ENCODE measurements at places on chromosomes 16 and 17.

DNA sequence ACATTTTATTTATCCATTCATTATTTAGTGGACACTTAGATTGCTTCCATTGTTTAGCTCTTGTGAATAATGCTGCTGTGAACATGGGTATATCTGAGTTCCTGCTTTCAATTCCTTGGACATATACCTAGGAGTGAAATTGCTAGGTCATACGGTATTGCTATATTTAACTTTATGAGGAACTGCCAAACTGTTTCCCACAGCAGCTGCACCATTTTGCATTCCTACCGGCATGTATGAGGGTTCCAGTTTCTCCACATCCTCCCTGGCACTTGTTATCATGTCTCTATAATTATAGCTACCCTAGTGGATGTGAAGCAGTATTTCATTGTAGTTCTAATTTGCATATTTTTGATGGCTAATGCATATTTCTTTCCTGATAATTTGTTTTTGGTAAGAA lies 23.7 kb upstream of the DRG2 start:
- no peak for DNase-seq

DNA sequence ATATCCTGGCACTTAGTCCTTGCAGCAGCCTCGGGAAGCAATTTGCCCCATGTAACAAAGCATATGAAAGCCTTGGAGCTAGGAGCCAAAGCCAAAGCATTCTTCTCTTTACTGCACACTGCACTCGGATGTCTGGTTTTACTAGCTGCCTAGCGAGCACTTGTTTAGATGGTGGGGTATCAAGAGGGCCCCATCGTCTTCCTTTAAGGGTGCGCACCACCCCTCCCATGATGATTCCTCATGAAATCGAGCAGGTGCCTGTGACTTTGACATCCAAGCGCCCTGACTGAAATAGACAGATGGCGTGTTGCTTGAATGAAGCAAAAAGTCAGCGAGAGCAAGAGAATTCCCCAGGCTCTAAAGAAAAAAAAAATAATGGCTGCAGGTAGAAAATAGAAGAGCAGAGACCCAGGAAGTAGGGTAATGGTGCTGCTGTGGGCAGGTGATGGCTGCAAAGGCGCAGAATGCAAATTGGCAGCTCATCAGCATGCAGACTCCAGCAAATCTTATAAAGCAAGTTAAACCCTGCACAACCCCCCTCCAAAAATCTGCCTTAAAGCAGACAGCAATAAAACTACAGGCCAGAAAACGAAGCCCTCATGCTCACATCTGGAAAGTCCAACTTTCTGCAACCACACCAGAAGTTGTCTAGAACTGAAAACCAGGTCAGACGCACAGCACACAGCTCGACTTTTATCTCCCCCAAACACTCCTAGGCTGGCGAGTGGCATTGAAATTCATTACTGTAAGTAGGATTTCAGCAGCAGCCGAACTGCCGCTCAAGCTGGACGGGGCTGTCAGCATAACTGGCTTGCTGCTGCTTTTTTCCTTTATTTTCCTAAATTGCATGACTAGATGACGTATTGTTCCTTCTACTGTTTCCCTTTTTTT lies 384.3 kb downstream of the RBFOX1 start:
- DNase-seq: no peak

- DNase-seq: no peak
Observed at GRCh38 chr17:83062011-83062817, 17.2 kb upstream of the METRNL start.

DNA sequence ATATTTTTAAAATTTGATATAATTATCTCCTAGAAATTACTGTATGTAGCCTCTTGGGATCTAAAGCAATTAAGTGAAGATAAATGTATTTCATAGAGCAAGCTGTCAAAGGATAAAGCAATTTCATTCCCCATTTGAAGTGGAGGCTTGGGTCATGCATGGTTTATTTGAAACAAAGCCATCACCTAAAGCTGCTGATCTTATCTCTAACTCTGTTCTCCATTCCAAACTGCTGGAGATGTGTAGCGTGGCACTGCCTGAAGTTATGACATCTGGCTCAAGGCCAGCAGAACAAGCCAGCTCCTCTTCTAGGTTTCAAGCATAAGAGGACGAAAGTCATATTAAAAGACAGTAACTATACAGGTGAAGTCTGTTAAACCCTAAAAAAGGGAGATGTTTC lies 83.9 kb downstream of the HIC1 start:
- no peak for DNase-seq

DNA sequence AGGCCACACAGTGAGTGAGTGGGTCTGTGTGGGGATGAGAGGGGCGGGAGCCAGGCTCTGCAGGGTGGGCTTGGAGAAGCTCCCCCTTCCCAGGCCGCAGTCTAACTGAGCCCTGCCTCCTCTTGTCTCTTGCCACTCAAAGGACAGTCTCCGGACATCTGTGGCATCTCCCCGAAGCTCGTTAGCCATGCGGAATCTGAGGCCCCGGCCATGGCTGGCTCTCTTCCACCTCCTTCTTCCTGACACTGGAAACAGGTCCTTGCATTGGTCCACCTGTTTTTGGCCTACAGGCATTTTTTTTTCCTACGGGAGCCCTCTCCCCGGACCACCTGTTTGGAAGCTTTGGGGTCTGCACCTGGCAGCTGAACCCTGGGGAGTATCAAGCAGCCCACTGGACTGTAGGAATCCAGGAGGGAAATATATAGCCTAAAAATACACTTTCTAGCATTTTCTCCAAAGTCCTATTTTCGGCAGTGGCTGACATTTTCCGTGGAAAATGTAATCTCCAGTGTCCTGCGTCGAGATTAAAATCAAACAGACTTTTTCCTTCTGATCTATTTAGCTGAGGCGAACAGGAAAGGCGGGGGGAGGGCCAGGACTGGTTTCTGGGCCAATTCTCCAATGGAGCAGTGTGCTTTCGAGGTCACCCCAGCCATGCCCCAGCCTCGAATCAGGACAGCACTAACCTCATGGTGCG lies 9.1 kb downstream of the ATP2A3 start:
- DNase-seq: no peak

DNA sequence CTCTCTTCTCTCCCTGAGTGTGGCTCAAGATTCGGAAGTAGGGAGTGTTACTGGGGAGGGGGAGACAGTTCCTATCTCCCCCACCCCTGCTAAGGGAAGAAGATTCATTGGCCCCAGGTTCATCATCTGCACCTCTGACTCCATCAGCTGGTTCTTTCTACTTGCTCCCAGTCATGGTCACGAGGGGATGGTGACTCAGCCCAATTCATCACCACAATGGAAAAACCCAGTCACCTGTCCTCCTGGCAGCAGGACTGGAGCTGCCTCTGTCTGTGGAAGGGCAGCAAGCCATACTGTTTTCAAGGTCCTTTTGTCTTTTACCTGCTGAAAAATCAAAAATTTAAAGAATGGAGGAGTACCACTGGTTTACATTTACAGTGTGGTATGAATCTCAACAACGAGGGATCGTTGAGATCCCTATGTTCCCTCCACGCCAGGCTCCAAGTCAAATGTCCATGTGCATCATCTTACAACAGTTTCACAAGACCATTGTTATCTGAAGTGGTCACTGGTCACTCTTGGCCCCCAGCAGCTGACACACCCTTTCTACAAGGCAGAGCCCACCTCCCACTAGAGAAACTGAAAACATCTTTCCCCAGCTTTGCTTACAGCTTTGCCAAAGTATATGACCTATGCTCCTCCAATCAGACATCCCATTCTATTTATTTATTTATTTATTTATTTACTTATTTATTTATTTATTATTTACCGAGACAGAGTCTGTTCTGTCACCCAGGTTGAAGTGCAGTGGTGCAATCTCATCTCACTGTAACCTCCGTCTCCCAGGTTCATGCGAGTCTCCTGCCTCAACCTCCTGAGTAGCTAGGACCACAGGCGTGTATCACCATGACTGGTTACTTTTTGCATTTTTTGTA lies 40.4 kb upstream of the NDRG4 start:
- DNase-seq: no peak

GRCh38 chr17:34252095-34252443 lies 3.0 kb upstream of the CCL2 start:
- DNase-seq: no peak

DNA sequence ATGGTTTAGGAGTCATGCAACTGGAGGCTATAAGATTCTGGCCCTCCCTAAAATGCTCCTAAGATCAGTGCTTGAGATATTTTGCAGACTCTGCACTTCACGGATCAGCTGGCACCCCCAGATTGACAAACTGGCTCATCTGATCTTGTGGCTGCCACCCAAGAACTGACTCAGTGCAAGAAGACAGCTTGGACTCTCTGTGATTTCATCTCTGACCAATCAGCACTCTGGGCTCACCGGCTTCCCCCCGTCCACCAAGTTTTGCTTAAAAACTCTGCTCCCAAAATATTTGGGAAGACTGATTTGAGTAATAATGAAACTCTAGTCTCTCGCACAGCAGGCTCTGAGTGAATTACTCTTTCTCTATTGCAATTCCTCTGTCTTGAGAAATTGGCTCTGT lies 26.3 kb upstream of the CCL2 start:
- DNase-seq: no peak

- no peak for DNase-seq
Observed at GRCh38 chr16:1070084-1070863, 2.3 kb upstream of the SSTR5 start.

GRCh38 chr16:27706866-27707685 lies 157.1 kb downstream of the KATNIP start:
- DNase-seq: no peak

- no peak for DNase-seq
Observed at GRCh38 chr16:85835956-85836705, 36.6 kb downstream of the COX4I1 start.

- DNase-seq: no peak
Observed at GRCh38 chr17:79925242-79925957, 86.2 kb upstream of the CBX4 start.

DNA sequence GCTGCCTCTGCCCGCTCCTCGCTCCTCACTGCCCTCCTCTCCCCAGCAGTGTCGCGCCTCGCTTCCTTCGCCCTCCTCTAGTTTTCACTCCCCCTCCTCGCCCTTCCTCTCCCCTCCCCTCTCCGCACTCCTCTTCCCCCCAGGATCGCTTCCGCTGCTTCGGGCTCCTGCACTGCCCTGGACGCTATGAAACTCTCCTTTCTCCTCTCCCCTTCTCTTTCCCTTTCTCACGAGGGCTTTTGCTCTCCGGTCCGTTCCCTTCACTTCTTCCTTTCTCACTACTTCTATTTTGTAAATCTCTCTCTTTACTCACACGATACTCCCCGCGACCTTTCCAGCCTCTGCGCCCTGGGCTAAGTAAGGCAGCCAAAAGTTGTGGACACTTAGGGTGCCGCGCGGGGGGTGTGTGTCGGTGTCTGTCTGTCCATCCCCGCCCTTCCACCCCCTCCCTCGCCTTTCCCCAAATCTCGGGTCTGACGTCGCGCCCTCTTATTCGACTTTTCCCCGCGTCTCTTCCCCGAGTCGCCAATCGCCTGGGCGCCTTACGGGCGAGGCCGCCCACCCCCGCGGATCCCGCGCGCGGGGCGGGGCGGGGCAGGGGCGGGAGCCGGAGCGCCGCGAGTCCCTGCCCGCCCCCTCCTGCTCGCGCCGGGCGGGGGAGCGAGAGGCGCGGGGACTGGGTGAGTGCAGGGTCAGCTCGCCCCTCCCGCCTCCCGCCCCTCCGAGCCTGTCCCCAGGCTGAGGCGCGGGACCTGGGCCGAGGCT lies at the start of gene IRX3:
TSS of gene IRX3 (minus strand) at position 422 of the 765 bp plus-strand sequence. CDS start 737 bp downstream, outside the sequence.
- no peak for DNase-seq

- no peak for DNase-seq
Observed at GRCh38 chr17:29625037-29625750, 2.5 kb upstream of the CORO6 start.

DNA sequence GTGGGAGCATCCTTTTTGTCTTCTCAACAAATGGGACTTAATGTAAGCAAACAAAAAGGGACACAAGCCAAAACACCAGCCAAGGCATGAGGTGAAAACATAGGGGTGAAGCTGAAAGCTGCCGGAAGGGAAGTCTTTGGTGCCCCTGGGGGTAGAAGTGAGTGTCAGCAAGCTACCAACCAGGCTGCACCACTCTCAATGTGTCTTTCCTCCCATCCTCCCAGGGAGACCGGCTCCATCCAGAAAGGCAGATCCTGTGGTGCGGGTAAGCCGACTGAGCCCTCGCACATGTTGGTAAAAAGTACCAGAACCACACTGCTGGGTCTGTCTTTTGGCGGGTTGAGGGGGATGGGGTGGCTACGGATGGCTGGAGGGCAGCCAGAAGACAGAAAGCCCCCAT lies 52.0 kb upstream of the SREBF1 start:
- no peak for DNase-seq

GRCh38 chr16:30976486-30976885 lies 8.5 kb upstream of the HSD3B7 start:
- no peak for DNase-seq

- no peak for DNase-seq
Observed at GRCh38 chr17:68624381-68624780, 23.2 kb upstream of the FAM20A start.

- no peak for DNase-seq
Observed at GRCh38 chr16:61730997-61731396, 305.2 kb downstream of the CDH8 start.

DNA sequence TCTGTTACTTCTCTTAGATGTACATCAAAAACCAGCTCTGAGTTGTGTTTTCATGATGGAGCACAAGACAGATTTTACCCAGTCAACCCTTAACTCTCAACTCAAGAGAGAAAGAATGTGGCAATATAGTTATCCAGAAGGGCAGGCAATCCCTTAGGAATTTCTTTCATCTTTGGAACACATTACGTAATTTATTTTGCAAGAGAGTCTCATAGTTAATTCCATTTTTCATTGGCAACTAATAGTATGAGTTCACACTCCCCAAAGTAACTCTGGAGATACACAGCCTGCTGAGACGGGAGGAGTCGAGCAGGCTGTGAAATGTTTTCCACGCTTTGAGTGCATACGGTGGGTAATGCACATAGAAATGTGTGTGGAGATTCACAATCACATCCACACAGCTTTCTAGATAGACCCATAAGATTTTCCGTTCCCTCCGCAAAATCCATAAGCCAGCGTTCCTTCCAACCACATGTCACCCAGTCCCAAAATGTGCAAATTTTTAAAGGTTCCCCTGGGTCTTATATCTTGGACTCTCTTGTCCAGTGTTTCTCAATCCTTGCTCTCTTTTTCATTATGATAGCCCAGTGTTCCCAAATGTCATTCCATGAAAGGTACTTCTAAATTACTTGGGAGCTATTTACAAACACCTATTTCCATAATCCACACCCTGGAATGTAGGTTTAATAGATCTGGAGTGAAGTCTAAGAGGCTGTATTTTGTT lies 8.4 kb upstream of the CDRT4 start:
- DNase-seq: no peak

DNA sequence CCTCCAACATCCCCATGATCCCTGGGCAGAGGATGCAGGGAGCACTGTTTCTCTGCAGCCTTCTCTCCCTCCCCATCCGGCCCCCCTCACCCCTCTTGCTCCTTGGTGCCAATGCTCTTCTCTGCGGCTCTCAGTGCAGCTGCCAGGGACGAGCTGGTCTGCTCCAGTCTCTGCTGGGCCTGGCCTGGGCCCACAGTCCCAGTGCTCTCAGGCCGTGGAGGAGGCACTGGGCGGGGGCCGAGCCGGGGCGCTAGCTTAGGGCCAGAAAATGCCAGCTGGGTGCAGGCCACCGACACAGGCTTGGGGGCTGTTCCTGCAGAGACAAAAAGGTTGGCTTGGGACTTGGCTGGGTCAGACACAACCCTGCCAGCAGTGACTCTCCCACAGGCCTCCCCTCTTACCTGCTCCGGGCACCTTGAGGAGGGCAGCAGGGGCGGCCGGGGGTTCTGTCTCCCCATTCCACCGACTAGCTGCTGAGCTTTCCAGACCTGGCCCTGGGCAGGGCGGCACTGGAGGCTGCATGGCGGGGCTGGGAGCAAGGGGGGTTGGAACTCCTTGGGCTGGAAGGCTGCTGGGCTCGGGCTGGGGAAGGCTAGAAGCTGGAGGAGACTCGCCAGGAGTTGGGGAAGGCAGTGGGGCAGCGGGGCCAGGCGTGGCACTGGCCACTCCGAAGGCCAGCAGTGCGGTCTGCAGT lies 13.8 kb downstream of the CASKIN2 start:
- DNase-seq: no peak

- no peak for DNase-seq
Observed at GRCh38 chr16:72470541-72470940, 298.6 kb upstream of the PMFBP1 start.
